ENCODE measurements at places on chromosomes 1 and 21.

GRCh38 chr1:24235921-24236788 is 49.1 kb upstream of the IFNLR1 start:
- peak; percentile 80 for DNase-seq

GRCh38 chr21:37208741-37209225 is 58.4 kb downstream of the VPS26C start:
- DNase-seq = no peak

- DNase-seq = no peak
Measured at GRCh38 chr21:14685568-14685967, 139.5 kb upstream of the SAMSN1 start.

GRCh38 chr1:97875996-97876395 is 44.8 kb downstream of the DPYD start:
- no peak for DNase-seq

DNA sequence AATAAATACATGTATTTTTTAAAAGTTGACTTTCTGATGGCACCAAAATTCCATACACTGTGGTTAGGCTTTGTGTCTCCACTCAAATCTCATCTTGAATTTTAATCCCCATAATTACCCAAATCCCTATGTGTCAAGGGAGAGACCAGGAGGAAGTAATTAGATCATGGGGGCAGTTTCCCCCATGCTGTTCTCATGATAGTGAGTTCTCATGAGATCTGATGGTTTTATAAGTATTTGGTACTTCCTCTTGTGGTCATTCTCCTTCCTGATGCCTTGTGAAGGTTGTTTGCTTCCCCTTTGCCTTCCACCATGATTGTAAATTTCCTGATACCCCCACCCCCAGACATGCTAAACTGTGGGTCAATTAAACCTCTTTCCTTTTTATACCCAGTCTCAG is 1218.4 kb upstream of the PRMT6 start:
- no peak for DNase-seq

- DNase-seq = no peak
Measured at GRCh38 chr1:247286134-247286670, 30.3 kb downstream of the VN1R5 start.

DNA sequence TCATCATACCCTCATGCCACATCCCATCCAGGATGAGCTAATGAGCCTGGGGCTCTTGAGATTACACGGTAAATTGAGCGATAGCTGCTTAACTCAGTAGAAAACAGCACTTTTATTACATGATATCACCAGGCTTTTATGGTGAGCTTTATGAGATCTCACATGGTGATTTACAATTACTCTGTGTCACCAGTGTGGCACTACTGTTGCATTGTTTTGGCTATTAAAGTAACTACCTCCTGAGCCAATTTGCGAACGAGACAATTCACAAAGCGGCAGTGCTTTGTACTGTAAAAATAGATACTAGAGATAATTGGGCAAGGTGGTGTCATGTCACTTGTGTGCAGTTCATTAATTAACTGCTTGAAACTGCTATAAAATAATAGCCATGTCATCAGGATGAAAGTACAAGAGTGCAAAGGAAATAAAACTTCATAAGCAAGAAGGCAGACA is 767.7 kb upstream of the ADGRL2 start:
- peak; percentile 34 for DNase-seq

DNA sequence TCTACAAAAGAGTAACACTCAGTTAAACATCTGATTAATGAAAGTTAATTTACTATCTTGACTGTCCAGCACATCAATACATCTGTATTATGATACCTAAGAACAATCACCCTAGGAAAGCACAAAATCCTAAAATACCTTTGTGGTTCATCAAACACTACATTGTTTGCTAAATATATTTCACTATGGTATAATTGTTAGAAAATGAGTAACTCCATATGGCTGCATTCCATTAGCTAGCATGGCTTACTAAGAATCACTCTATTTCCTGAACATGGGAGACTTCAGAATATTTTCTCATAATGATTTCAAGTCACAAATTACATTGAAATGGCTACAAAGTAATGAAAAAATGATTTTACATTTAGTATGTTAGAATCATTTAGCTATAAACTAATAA is 12.5 kb downstream of the TRMT1L start:
- DNase-seq = no peak

GRCh38 chr1:204854286-204854685 is 16.4 kb upstream of the NFASC start:
- DNase-seq = no peak

- no peak for DNase-seq
Measured at GRCh38 chr1:12320486-12320885, 90.7 kb downstream of the VPS13D start.

- DNase-seq = no peak
Measured at GRCh38 chr1:113812661-113813135, 422 bp upstream of the RSBN1 start.

DNA sequence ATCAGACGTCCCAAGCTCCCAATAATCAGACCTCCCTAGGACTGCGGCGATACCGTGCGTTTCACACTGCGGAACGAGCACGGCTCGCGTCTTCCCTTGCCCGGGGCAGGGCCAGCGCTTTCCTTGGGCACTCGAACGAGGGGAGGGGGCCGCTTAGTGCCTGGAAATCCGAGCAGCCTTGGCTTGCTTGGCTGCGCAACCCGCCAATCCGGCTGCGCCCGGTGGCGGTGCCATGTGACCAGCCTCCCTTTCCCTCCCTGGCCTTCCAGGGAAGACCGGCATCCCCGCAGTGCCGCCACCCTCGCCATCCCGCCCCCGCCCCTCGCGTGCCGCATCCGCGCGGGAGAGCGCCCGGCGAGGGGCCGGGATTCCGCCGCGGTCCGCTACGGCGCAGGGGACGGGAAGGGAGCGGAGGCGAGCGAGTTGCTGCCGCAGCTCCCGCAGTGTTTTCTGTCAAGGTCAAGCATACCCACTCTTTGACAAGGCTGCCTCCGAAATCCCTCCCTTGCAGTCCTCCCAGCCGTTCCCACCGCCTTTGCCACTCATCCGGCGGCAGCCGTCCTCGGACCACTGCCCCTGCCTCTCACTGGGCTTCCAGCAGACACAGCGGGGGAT is 8.3 kb upstream of the RNF19B start:
- no peak for DNase-seq

DNA sequence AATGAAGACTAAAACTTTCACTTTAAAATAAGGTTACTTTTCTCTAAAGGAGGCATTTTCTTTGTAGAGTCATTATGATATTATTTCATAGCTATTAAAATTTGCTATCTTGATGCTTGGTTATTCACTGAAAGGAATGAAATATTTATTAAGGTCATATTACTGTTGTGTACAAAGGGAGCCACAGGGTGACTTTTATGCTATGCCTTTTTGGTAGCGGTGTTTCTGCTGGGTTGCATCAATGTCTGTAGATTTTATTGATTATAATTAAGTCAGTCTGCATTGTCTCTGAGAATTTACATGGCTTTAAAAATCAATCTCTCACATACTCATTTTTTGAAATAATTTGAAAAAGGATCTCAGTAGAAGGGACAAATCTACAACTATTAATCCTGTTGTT is 84.9 kb downstream of the NFIA start:
- no peak for DNase-seq

DNA sequence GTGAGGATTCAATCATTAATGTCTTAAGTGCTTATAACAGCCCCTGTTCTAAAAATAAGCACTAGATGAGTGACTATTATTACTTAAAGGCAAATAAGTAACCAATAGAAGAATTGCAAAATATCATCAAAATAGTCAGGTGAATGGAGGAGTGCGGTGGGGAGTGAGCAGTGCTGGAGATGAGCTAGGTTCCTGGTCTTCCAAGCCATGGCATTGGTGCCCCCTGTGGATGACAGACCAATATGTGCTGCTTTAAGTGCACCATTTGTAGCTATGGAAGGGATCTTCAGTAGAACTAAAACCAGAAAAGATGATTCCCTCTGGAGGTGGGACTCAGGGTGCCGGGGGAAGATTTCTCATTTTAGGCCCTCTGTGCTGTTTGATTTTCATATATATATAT is 46.1 kb upstream of the SLC30A1 start:
- peak; percentile 46 for DNase-seq

DNA sequence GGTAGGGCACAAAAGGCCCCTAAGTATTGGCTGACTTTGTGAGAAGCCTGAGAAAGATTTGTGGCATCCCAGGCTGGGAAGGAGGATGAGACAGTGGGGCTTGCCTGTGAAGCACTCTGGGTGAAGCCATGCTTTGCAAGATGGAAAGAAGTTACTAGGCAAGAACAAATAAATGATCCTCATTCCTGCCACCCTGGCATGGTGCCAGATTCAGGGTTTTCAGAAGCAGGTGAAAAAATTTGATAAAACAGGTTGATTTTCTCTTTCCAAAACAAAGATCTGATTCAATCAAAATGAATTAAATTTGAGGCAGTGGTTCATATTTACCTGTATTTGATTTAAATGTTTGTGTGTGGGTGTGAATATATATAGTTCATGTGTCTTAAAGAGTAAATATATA is 386.9 kb upstream of the PROX1 start:
- no peak for DNase-seq

DNA sequence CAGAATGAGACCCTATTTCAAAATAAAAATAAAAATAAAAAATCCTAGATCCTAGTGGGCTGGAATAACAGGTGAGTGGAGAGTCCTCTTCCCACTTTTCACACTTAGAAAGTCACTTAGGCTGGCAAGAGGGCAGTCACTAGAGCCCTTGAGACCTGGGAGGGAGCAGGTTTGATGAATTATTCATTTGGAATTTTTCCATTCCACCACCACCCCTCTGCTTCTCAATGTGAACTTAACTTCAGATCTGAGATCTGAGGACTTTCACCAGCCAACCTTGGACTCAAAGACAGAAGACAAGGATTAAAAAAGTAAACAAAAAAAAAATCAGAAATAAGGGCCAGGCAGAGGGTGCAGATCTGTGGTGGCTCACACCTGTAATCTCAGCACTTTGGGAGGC is 16.5 kb downstream of the AKR7A3 start:
- DNase-seq = peak; percentile 29

DNA sequence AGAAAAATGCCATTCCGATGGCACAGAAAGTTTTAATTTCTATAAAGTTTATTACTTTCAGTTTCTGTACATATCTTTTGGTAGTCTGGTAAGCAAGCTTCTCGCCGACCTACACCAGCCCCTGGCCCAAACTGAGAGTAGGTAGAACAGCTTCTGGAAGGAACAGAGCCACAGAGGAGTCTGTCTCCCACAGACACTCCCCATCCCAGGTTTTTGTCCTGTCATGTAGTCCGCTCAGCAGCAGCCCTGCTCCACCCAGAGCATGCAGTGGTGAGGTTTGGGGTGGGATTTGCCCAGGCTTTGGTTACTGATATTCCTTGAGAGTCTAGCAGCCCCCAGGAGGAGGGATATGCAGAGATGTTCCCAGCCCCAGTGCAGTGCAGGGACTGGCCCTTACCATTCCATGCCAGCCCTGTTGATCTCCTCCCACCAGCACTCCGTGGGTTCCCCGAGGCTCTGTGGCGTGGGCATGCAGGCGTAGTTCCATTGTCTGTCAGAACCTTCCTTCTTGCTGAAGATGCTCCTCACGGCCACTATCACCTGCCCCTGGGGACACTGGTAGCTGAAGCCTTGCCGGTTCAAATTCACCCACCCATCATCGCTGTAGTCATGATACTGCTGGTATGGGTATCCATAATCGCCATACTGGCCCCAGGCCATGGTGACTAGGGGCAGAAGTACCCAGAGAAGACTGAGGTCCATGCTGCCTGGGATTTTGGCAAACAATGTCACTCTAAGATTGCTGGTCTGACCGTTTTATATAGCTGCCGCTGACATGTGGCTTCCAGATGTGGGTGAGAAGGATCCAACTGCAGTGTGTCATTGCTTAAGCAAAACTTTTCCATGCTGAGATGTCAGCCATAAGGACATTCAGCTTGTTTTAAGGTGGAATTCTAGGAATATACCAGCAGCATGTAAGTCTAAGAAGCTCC is at the start of gene DPT:
Gene DPT, minus strand, starts transcription at position 734 of the 932 bp plus-strand sequence. Its CDS starts 32 bp downstream, at position 702.
- peak; percentile 14 for DNase-seq

- no peak for DNase-seq
Measured at GRCh38 chr1:3403011-3403345, 51.5 kb upstream of the ARHGEF16 start.

DNA sequence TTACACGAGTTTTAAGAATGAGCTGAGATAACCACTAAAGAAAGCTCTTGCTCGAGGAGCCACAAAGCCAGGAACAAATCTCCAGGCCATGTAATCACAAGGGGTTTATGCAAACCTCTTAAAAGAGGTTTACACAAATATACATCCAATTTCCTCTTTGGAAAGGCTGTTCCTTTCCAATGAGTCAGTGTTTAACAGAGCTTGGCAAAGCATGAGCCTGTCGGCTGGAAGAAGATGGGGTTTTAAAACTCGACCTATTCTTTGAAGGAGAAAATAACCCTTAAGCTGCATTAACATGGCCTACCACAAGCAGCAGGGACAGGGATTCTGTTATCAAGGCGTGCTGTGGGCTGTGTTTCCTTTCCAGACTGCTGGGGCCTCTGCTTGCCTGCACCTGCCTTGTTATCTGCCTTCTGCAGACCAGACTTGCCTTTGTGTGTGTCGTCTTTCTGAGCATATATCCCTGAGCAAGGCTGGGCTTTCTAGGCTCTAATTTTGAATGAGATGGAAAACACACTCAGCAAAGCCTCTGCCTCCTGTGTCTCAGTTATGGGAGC is 40.6 kb upstream of the CYP2J2 start:
- DNase-seq = peak; percentile 35

GRCh38 chr1:218369688-218370511 is 24.8 kb downstream of the TGFB2 start:
- DNase-seq = no peak
